ENCODE measurements at places on chromosomes 7 and 10.

GRCh38 chr7:79653136-79653631, 199.7 kb upstream of the MAGI2 start:
- DNase-seq: no peak

DNA sequence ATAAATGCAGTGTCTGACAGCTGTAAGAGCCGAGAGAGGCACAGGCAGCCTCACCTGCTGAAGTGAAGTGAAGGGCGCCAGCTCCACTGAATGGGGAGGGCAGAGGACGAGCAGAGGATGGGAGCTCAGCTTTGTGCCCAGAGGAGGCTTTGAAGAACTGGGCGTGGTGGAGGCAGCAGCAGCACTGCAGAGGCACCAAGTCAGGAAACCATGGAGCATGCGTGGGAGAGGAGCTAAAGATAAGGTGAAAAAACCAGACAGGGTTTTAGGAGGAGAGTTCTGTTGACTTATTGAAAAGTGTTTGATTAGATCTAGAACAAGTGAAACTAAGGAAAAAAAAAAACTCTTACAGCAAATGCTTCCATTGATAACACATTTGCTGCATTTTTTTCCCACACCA, 216.4 kb downstream of the CXCL12 start:
- no peak for DNase-seq

DNA sequence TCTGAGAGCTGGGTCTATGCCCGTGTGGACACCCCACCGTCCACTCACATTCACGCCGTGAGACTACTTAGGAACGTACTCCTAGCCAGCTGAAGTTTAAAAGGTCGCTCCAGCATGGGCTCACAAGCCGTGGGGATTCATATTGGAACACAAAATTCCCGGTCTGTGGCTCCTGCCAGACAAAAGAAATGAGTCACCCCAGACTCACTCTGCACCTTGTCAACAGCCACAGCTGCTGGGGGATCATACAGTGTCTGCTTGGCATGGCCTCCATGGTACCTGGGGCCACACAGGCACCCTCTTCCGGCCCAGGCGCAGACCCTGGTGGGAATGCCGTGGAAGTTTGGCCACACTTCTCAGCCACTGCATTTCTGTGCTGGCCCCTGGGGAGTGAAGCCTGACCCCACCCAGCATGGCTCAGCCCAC, 228.4 kb downstream of the DNAJB6 start:
- no peak for DNase-seq

DNA sequence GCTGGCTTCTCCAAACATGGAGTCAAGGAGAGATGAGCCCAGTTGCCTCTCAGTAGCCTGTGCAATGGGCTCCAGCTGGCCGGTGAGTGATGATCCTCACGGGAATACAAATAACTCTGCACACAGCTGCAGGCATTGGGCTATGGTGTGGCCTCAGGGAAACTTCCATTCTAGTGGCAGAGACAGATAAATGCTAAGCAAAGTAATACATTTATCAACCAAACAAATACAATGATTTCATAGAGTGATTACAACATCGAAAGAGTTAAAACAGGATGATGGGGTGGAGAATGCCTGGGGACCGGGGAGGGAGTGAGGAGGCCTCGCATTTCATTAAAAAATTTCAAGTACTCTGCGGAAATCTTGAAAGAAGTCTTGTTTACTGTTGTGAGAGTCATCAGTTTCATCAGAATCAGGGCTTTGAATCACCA, 15.0 kb upstream of the AKR1B1 start:
- no peak for DNase-seq

DNA sequence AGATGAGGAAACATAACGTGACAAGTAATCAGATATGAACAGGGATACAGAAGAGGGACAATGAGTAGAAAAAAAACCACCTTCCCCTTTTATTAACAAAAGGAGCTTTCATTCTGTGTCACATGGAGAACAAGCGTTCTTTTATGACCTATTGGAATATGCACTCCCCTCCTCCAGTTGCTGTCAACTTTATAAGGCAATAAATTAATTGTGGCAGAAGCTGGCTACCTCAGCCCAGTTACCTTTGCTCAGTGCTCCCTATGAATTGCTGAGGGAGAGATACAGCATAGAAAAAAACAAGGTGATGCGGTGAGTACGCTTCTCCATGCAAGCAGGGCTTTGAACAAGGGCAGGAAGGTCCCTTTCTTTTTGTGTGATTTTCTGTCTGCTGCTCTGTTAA, at the start of gene MGAM2:
MGAM2 (plus strand) TSS at position 220 of the 400 bp plus-strand sequence. CDS start 5,156 bp downstream, outside the sequence.
- no peak for DNase-seq

GRCh38 chr10:133242611-133243356, 5.1 kb downstream of the VENTX start:
- DNase-seq: no peak

GRCh38 chr7:130063036-130063435, 7.3 kb upstream of the KLHDC10 start:
- peak; percentile 58 for DNase-seq

GRCh38 chr10:66144016-66144415, 781.8 kb upstream of the LRRTM3 start:
- no peak for DNase-seq

- no peak for DNase-seq
Observed at GRCh38 chr10:115949282-115949844, 323.6 kb downstream of the GFRA1 start.

DNA sequence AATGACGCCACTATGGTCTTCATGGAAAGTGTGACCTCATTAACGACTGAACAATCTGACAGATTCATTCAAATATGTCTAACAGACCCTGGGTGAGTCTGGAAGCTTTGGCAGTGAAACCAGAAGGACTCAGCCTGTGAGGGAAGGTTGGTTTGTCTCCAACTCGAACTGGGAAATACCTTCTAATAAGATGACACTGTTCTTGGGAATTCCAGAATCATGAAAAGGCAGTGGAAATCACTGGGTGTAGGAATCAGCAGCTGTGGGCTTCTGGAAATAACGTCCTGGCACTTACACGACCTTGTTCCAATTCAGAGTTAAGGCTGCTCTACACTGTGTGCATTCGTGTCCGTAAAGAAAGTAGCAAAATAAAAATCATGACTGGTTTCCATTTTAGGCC, 75.1 kb downstream of the DGKI start:
- no peak for DNase-seq

- DNase-seq: no peak
Observed at GRCh38 chr7:148723846-148724245, 25.1 kb downstream of the CUL1 start.

DNA sequence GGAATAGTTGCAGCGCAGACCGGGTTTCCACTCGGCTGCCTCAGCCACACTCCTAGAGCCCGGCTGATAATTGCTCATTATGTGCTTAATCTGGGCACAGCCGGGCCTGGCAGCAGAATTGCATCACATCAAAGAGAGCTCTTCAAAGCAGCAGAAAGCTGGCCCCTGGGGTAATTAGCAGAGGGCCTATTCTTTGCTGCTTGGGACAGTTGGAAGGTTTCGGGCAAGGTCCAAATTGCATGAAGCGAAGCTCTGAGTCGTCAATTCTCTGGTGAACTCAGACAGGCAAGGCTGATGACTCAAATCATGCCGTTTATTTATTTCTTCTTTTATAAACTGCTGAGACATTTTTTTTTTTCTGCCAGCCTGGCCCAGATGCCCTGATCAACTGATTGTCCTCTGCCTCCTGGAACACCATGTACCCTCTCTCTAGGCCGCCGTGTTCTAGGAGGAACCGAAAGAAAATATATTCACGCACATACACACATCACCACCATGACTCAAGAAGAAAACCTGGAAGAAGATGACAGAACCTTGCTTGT, 242.2 kb downstream of the RAB11FIP2 start:
- DNase-seq: no peak

DNA sequence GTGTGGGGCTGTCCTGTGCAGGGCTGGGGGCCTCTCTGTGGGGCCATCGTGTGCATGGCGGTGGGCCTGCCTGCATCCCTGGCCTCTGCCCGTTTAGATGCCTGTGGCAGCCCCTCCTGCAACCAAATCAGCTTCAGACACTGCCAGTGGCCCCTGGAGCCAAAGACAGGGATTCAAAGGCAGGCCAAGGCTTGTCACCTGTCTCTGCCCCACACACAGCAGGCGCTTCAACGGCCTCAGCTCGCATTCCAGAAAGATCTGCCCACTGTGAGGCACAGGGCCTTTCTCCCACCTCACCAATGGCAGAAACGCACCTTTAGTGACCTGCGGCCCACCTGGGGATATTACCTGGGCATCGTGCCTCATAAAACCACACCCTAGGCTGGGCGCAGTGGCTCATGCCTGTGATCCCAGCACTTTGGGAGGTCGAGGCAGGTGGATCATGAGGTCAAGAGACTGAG, 46.0 kb downstream of the INSIG1 start:
- no peak for DNase-seq

GRCh38 chr10:42939685-42940366, 137.0 kb upstream of the RET start:
- no peak for DNase-seq

- no peak for DNase-seq
Observed at GRCh38 chr7:77985974-77986339, 187.4 kb downstream of the PHTF2 start.

DNA sequence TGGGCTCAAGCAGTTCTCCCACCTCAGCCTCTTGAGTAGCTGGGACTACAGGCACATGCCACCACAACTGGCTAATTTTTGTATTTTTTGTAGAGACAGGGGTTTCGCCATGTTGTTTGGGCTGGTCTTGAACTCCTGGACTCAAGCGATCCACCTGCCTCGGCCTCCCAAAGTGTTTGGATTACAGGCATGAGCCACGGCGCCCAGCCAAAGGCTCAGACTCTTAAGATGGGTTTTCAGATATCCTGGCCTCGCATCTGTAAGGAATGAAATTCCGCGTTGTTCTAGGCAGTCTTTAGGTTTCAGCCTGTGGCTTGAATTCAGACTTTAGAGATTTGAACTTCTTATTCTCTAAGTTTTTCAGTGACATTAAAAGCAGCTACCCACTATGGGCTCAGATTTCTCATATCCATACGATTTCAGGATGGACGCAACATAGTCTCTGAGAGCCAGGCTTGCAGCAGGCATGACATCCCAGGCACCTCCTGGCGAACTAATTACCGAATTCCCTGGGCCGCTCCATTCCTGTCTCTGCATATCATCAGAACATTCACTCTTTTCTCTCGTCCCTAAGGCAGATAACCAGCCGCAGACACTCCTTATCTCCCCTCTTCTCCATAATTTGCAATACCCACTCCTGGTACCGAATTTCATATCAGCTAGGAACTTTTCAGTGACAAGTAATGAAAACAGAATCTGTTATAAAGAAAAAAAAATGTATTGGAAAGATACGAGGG, 29.7 kb downstream of the IL15RA start:
- DNase-seq: no peak
